ENCODE measurements at places on chromosomes 3 and 15.

GRCh38 chr3:148820361-148821245 lies 7.0 kb upstream of the CPB1 start:
- DNase-seq: no peak

GRCh38 chr3:8565376-8565775 lies 63.8 kb downstream of the LMCD1 start:
- DNase-seq: no peak

DNA sequence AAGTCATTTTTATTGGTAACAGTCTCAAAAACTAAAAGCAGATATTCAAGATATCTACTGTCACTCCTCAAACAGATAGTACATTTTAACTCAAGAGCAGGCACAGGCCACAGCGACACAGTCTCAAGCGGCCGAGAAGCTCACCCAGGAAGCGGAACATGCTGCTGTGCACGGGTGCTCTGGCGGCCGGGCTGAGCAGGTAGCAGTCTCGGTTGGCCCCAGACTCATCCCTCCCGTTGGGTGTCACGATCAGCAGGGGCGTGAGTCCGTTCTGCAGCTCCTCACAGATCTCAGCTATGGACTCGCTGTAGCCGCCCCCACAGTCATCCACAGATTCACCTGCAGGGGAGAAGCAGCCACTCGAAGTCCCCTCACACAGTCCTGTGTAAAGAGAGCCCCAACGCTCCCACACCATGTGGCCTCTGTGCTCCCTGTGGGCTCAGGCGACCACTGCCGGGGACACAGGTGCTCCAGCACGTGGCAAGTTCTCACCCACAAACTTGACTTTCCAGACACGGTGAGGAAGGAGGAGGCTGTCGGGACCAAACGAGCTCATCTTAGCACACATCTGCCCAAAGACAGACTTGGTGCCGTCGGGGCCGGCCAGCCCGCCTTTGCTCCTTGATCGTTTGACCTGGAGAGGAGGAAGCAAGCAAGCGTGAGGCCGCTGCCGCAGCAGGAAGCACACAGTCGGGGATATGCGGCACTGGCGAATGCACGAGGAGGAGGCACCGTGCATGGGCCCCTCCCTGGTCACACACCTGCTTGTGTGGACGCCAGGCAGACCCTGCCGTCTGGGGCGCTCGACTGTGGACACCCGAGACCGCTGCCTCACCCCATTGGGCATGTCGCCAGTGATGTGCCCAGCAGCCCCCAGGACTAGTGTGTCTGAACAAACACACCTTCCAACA lies 17.7 kb upstream of the OCA2 start:
- DNase-seq: no peak

DNA sequence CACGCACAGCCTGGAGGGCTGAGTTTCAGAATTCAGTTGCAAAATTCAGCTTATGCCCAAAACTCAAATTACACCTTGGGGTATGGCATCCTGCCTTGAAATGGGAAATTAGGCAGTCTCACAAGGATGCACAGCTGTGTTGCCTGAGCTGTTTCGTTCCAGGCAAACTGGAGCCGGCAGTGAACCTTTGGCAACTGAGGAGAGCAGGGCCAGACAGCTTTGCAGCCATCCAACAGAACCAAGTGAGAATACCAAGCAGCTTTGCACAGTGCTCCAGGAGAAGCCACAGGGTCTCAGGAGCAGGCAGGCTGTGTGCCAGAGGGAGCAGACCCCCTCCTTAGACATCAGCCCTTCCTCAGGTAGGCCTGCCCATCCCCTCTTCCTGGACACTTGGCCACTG lies 32.5 kb upstream of the BFSP2 start:
- no peak for DNase-seq

DNA sequence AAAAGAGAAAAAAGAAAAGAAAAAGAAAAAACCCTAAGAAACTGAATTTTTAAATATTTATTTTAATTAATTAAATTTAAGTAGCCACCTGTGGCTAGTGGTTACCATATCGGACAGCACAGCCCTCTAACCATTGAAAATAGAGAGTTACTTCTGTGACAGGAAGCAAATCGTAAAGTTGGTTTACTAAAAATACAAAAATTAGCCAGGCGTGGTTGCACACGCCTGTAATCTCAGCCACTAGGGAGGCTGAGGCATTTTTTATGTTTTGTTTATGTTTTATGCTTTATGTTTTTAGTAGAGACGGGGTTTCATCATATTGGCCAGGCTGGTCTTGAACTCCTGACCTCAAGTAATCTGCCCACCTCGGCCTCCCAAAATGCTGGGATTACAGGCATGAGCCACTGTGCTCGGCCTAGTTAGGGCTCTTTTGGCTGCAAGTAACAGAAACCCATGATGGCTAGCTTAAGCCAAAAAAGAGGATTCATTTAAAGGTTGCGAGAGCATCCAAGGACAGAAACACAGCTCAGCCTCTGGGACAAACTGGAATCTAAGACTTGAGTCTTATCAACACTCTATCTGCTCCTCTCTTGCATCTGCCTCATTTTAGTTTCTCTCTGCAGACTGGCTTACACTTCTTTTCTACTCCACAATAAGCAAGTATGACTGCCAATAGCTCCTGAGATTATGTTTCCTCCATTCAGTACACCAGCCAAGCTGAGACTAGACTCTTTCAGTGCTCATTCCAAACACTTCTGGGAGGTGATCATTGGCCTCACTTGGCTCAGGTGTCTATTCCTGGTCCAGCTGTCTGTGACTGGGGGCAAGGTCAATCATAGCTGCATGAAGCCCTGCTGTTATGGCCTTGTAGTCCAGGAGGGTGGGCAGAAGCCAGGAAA lies 6.8 kb upstream of the SKIL start:
- no peak for DNase-seq

- DNase-seq: no peak
Measured at GRCh38 chr3:45948311-45948781, 5.1 kb downstream of the CXCR6 start.

- no peak for DNase-seq
Measured at GRCh38 chr3:10432156-10432845, 73.1 kb downstream of the ATP2B2 start.
